Endodermal cell (in vitro differentiated cells): ENCODE measurements at places on chromosomes 5 and 9. TPM values are rescaled to one million over a fixed set of nuclear protein-coding genes. Genes with fewer than 3 reads are reported as not detected.
A peak's percentile ranks its signal among the peaks of the same experiment; 100 is the strongest.

DNA sequence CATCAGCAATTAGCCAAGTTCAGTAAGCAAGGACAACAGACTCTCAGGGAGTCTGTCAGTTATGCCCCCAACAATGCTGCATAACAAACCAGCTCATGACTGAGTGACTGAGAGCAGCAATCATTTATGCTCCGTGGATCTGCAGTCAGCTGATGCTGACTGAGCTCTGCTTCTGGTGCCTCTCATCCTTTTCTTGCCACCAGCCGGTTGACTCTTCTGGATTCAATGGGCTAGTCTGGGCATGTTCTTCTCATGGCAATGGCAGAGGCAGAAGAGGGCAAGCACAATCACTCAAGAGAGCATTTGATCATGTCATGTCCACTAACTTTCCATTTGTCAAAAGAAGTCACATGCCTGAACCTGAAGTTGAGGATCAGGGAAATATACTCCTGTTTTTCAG is 157.0 kb upstream of the NTRK2 start:
- H3K27ac ChIP-seq: no peak overlapping the region
- H3K27me3 ChIP-seq: no peaks in the 10 kb centered on the region
- H3K36me3 ChIP-seq: no peaks in the 10 kb centered on the region
- no peak for DNase-seq
- no peak overlapping the region for H3K4me3 ChIP-seq
- no peaks in the 10 kb centered on the region for H3K4me1 ChIP-seq

- no peak overlapping the region for H3K4me3 ChIP-seq
- no peaks in the 10 kb centered on the region for H3K27me3 ChIP-seq
- H3K27ac ChIP-seq: no peak overlapping the region
- no peak for DNase-seq
- H3K4me1 ChIP-seq: no peaks in the 10 kb centered on the region
Observed at GRCh38 chr9:89617978-89618377, 13.2 kb downstream of the GADD45G start.

- H3K4me3 ChIP-seq: no peak overlapping the region
- H3K27me3 ChIP-seq: no peaks in the 10 kb centered on the region
- peaks cover 21% of the 10 kb centered on the region for H3K36me3 ChIP-seq
- no peak overlapping the region for H3K27ac ChIP-seq
- H3K4me1 ChIP-seq: no peaks in the 10 kb centered on the region
Observed at GRCh38 chr9:131587906-131588305, 42.6 kb downstream of the PRRT1B start.

DNA sequence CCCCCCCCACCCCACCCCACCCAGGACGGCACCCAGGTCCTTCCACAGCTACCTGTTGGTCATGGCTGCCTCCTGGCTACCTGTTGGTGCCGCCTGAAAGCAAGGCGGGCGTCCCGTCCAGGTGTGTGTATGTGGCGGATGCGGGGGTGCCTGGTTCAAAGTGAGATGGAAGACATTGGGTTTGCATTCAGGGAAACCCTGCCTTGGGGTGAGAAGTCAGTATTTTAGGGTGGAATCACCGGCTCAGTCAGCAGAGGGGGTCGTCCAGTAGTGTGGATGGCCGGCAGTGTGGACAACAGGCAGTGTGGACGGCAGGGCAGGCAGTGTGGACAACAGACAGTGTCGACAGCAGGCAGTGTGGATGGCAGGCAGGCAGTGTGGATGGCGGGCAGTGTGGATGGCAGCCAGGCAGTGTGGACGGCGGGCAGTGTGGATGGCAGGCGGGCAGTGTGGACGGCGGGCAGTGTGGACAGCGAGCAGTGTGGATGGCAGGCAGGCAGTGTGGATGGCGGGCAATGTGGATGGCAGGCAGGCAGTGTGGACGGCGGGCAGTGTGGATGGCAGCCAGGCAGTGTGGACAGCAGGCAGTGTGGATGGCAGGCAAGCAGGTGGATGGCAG is 28.0 kb downstream of the NKD2 start:
- H3K4me1 ChIP-seq: no peaks in the 10 kb centered on the region
- no peaks in the 10 kb centered on the region for H3K36me3 ChIP-seq
- H3K4me3 ChIP-seq: no peak overlapping the region
- H3K27me3 ChIP-seq: no peaks in the 10 kb centered on the region
- DNase-seq: no peak

DNA sequence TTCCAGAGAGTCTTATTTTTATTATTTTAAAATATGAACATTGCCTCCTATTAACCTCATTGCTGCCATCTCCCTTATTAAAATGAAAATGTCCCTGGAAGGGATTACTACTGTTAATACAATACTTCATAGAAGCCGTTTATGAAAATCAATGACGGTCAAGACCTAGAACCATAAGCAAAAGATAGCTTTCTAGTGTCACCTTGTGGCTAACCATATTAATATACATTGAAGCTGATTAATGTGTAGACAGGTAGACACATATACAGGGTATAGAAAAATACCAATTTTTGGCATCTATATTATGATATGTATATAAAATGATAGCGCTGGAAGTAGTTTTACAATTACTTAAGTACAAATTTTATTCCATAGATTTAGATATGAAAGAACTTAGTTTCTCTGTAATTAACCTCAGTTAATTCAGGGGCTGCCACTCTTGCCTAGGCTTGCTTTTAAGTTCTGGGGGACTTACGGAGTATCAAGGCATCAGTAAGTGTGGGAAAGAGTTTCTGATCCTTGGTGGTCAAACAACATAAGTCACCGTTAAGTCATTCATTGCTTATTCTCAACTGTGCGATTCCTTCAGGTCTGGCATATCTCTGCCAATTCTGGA is 2.5 kb upstream of the YTHDC2 start:
- H3K27me3 ChIP-seq: peaks cover 24% of the 10 kb centered on the region
- no peak overlapping the region for H3K4me3 ChIP-seq
- no peaks in the 10 kb centered on the region for H3K4me1 ChIP-seq
- H3K36me3 ChIP-seq: peaks cover 1% of the 10 kb centered on the region

- peak; percentile 44 for DNase-seq
- peaks cover under 1% of the 10 kb centered on the region for H3K4me1 ChIP-seq
- H3K4me3 ChIP-seq: no peak overlapping the region
- H3K27me3 ChIP-seq: no peaks in the 10 kb centered on the region
- H3K36me3 ChIP-seq: peaks cover 16% of the 10 kb centered on the region
- H3K27ac ChIP-seq: no peak overlapping the region
Observed at GRCh38 chr5:139377226-139377625, 5.9 kb downstream of the SLC23A1 start.

DNA sequence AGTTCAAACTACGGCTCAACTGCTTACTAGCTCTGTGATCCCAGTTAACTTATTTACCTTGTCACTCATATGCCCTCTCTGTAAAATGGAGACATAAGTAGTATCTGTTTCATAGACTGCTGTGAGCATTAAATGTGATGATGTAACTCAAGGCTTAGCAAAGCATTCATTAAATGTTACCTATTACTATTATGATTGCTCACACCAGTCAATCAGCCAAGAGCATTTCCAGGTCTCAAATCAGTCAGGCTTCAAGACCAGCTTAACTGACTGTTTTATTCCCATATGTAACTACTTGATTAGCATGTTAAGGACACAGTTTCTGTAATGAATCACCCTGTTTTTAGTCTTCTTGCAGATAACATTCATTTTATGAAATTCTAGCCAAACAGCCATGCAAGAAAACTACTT is 413.3 kb downstream of the MLLT3 start:
- DNase-seq: no peak
- no peak overlapping the region for H3K4me3 ChIP-seq
- no peaks in the 10 kb centered on the region for H3K27me3 ChIP-seq
- H3K4me1 ChIP-seq: no peaks in the 10 kb centered on the region
- no peak overlapping the region for H3K27ac ChIP-seq
- H3K36me3 ChIP-seq: no peaks in the 10 kb centered on the region

DNA sequence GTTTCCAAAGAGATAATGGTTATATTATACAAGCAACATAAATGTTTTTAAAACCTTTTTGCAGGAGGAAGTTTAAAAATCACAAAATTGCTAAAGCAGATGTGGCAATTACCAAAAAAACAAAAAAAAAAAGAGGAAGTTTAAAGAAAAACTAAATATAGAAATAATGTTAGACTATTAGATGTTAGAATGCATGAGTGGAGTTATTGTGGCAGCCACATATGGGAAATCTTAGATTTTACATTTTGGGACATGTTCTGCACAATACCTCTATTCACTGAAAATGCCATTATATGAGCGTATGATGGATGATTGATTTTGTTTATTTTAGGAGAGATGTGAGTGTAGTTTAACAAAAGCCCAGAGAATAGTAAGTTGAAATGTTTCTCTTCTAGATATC is 31.2 kb upstream of the DTWD2 start:
- H3K4me3 ChIP-seq: no peak overlapping the region
- no peak for DNase-seq
- no peaks in the 10 kb centered on the region for H3K27me3 ChIP-seq
- H3K27ac ChIP-seq: no peak overlapping the region
- H3K4me1 ChIP-seq: no peaks in the 10 kb centered on the region
- H3K36me3 ChIP-seq: no peaks in the 10 kb centered on the region

DNA sequence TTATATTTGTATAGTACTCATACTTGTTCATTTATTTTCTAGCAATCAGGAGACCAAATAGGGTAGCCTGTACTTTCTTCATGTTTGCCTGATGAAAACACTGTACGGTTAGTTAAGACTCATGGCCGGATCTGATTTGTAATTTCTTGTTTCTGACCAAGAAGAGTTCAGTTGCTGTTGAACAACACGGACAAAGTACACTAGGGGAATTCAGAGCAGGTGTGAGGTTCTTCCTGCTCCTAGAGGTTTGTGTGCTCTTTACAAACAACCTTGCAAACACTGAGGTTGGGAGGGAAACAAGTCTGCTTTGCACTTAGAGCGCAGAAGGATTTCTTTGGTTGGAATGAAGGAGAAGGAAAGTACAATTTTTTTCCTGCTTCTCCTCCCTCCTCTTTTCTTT is 69.7 kb downstream of the TRIO start:
- peaks cover 66% of the 10 kb centered on the region for H3K27me3 ChIP-seq
- no peak overlapping the region for H3K27ac ChIP-seq
- peaks cover 12% of the 10 kb centered on the region for H3K4me1 ChIP-seq

DNA sequence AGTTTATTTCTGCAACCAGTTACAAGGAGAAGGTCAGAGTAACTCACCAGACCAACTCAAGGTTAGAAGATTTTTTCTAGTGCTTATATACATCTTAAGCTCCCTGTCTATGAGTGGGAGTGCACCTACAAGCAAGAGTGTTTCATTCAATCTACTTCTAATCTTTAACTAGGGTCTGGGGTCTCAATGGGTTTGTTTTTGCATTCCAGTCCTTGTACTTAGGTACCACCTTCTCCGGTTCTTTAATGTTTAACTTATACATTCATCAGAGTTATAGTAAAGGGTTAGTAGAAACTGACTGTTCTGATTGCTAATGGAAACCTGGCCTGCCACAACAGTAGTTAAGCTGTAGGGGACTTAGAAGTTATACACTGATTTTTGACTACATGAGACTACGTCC is 271.7 kb downstream of the HTR1A start:
- no peak for DNase-seq
- no peaks in the 10 kb centered on the region for H3K36me3 ChIP-seq
- no peak overlapping the region for H3K27ac ChIP-seq
- H3K4me1 ChIP-seq: no peaks in the 10 kb centered on the region

GRCh38 chr9:133995012-133995896 is 3.1 kb upstream of the VAV2 start:
- no peaks in the 10 kb centered on the region for H3K36me3 ChIP-seq
- no peak overlapping the region for H3K4me3 ChIP-seq
- peaks cover 9% of the 10 kb centered on the region for H3K4me1 ChIP-seq
- no peaks in the 10 kb centered on the region for H3K27me3 ChIP-seq

- no peaks in the 10 kb centered on the region for H3K27me3 ChIP-seq
- H3K4me3 ChIP-seq: no peak overlapping the region
Observed at GRCh38 chr5:132759114-132760048, 12.2 kb downstream of the CCNI2 start.

DNA sequence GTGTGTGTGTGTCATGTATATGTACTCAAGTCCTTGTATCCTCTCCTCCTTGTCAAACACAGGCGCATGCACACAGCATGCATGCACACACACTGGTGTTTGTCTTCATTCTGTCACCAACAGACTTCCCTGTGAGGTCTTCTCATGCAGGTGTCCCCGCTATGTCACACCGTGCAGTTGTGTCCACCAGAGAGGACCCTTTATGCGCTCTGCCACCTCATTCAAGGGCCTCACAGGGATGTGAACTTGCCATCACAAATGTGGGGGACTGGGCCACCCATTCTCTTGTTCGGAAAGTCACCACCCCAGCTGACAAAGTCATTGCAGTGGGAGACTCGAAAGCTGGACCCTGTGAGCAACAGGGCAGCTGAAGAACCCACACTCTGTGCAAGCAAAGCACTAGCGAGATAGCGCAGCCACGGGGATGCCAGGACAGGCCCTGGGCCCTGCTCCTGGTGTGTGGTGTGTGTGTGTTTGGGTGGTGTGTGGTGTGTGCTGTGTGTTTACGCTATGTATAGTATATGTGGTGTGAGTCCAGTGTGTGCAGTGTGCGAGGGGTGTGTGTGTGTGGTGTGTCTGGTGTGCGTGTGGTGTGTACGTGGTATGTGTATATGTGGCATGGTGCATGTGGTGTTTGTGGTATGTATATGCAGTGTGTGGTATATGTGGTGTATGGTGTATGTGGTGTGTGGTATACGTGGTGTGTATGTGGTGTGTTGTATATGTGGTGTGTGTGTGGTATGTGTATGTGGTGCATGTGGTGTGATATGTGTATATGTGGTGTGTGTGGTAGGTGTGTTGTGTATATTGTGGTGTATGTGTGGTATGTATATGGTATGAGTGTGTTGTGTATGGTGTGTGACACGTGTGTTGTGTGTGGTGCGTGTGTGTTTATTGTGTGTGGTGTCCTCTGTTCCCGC is 30.9 kb upstream of the NXNL2 start:
- no peaks in the 10 kb centered on the region for H3K27me3 ChIP-seq
- H3K4me1 ChIP-seq: no peaks in the 10 kb centered on the region
- H3K4me3 ChIP-seq: no peak overlapping the region
- no peaks in the 10 kb centered on the region for H3K36me3 ChIP-seq
- no peak overlapping the region for H3K27ac ChIP-seq

DNA sequence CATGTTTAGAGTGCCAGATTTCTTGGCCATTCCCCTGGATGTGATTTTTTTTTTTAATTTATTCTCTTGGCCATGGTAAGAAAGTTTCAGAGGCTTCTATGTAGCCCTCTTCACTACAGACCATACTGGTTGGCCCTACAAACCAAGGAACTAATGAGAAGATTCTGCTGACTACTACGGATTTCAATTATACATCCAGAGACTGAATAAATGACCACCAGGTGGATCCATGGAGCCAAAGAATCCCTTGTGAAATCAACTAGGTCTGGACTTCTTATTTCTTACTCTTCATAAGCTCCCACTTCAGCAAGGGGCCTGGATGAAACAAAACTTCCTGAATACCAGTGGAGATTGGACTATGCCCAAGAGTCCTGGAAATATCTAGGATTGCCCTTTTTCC is 27.6 kb downstream of the ZNF622 start:
- H3K4me3 ChIP-seq: no peak overlapping the region
- no peak overlapping the region for H3K27ac ChIP-seq
- no peaks in the 10 kb centered on the region for H3K27me3 ChIP-seq
- DNase-seq: no peak

Gene IGFBPL1
- 39.0 and 40.5 TPM in 2 replicates for total RNA-seq

Gene GPR21
- total RNA-seq: 1.0 to 1.5 TPM (median 1.2 TPM) in 3 replicates

Gene PROB1
- 2.4 to 4.8 TPM (median 4.8 TPM) in 3 replicates for total RNA-seq

Gene VLDLR
- total RNA-seq: 36.0 and 38.7 TPM in 2 replicates

Gene IFNA13
- not detected in 3 replicates for total RNA-seq
